ENCODE measurements at places on chromosomes 7 and 10.

- peak; percentile 70 for DNase-seq
Observed at GRCh38 chr10:71860243-71861029, 9.4 kb upstream of the PSAP start.

DNA sequence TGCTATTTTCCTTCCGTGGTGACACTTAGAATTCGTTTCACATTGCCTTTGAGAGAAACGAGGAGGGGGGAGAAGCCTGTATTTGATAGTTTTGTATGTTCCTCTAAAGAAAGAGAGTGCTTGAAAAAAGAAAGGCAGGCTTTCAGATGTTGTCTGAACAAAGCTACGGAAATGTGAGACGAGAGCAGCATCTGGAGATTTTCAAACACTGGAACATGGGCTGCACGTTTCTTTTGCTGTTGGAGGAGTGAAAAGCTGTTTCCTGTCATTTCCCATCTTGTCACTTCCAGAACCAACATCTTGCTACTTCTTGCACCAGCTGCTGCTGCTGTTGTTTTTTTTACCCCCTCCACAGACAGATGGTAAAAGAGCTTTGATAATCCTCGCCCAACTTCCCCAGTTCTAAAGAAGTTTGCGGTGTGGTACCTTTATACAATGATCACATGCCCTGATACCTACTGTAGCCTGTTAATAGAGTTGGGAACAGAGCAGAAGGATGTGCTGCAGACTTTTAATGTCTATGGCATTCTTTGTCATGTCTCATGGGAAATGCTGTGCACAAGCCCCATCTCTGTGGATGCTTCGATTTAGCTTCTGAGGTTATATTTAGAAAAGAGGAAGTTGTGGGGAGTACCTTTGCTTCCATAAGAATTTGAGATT is 408.1 kb downstream of the AUTS2 start:
- no peak for DNase-seq

GRCh38 chr7:139811066-139811465 is 18.0 kb upstream of the TBXAS1 start:
- DNase-seq: no peak

GRCh38 chr10:75597773-75598440 is 166.5 kb downstream of the LRMDA start:
- DNase-seq: peak; percentile 13

GRCh38 chr10:124325998-124326636 is 92.6 kb downstream of the OAT start:
- DNase-seq: no peak

GRCh38 chr10:49257626-49258349 is 41.2 kb upstream of the C10orf71 start:
- no peak for DNase-seq

DNA sequence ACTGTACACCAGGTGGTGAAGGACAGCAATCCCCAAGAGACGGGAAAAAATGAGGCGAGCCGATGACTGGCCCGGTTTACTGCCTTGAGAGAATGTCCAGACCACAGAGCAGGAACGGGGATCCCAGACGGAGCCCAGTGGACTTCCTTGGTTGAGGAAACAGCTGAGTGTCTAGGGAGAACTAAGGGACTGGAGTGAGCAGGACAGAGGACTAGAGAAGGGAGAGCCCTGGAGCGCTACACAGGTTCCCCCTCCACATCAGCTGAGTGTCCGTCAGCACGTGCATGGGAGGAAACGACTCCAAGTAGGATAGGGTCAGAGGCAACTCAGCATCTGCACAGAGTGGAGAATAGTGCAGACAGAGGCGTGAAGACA is 7.1 kb upstream of the WDR86 start:
- DNase-seq: no peak

GRCh38 chr7:111175908-111176441 is 85.0 kb downstream of the LRRN3 start:
- DNase-seq: no peak

GRCh38 chr7:78140109-78140508 is 341.5 kb downstream of the PHTF2 start:
- DNase-seq: no peak

GRCh38 chr7:17598846-17599245 is 300.4 kb downstream of the AHR start:
- no peak for DNase-seq

DNA sequence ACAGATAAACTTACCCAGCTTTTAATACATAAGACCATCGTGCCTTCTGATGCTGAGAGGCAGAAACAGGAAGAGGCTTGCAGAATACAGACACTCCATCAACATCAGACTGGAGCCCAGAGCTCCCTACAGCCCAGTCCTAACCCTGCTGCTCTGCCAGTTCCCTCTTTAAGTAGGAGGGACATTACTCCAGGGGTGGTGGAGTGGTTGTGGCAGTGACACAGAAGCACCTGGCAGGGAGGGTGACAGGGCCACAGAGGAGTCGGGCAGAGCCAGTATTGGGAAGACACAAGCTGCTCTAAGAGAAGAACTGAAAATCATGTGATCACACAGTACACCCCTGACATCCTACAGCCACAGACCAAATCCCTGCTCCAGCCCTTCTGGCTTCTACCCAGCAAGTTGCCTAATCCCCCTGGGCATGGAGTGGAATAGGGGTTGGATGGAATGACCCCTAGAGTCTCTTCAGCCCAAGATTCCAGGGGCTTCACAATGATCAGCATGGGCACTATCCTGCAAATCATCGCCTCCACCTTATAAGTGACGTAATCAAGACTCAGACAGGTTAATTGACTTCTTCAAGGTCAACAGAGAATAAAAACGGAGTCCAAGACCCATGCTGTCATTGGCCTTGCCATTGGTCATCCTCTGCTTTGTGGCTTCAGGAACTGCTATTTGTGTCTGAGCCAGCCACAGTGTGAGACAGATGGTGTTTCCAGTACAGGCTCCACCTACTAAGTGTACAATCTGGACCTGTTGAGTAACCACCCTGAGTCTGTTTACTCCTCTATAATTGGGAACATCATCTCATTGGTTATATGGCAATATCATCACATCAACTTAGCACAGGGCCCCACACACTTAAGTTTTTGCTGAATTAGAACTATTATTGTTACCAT is 61.1 kb upstream of the ZMIZ1 start:
- no peak for DNase-seq

- DNase-seq: no peak
Observed at GRCh38 chr10:37855636-37856035, 1.8 kb downstream of the ZNF248 start.

DNA sequence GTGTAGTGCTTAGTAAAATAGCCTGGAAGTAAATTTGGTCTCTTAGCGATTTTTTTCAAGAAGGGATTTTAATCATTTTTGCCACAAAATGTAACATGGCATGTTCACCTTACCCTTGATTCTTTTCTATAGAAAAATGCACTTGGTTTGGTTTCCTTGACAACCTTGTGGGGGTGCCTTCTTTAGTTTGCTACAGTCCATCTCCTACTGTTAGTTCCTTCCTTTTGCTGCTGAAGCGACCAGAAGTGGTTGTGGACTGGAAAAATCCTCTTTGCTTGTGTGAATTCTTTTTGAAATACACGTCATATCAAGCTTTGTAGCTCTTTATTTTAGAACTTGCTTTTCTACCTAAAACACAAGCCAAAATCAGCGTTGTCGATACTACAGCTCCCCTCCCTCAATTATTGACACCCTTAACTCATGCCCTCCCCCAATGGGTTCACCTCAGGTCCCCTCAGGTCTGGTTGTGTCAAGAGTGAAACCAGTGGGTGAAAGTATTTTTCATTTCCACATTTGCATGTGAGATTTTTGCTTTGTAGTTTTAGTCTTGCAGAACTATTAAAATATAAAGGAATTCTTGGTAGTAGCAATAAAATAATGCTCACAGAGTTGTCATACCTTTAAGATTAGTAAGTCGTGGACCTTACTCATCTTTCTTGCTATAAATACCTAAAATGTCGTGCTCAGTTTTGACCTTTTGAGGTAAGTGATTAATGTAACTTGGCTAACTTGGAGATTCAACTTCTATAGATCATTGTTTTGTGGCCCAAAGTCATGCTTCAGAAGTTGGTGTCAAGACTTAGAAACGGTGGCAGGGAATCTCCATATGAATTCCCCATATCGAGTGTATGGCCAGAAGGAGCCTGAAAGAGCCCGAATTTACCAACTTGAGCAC is 1.5 kb downstream of the ACTR3B start:
- no peak for DNase-seq

- DNase-seq: no peak
Observed at GRCh38 chr7:5697754-5698424, 83.6 kb downstream of the RNF216 start.

GRCh38 chr7:155255071-155255470 is 42.6 kb upstream of the INSIG1 start:
- no peak for DNase-seq

DNA sequence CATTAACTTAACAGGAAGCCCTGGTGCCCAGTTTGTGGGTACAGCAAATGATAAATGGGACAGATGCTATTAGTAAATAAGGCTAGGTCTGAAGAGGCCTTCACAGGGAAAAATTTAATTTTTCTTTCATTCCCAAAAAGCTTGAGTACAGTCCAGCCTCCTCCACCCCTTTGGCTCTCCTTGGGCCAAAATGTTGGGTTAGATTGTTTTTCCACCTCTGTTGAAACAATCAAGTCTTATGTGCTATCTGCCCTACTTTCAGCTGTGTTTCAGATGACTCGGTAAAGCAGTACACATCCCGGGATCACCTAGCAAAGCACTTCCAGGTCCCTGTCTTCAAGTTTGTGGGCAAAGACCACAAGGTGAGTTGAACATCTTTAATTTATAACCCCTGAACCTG is 24.3 kb downstream of the PLA2G12B start:
- DNase-seq: no peak

- DNase-seq: no peak
Observed at GRCh38 chr10:32516567-32517495, 70.9 kb downstream of the CCDC7 start.

DNA sequence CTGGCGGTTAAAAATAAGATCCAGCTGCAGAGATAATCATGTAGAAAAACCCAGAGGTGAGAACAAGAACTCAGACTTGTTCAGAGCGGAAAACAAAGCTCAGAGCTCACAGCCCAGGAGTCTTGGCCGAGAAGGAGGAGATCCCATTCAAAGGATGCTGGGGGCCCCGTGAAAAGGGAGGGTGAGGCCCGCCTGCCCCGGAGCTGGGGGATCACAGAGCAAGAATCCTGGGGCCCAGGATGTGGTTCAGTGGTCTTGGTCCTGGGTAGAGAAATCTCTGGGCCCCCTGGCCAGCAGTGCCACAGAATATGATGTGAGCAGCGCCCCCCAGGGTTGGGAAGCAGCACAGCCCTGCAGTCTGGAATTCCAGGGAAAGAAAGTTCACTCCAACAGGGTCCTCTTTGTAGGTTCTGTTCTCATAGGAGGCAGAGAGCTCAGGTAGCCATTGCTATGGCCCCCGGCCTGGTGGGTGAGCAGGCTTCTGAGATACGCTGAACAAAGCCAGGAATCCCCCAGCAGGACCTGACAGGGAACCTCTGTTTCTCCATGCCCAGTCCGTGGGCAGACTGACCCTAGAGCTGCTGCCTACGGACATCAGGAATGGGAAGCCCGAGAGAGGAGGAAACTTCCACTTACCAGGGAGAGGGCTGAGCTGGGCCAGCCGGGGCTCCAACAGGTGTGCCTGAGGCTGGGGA is 77.7 kb upstream of the GNA12 start:
- DNase-seq: no peak

DNA sequence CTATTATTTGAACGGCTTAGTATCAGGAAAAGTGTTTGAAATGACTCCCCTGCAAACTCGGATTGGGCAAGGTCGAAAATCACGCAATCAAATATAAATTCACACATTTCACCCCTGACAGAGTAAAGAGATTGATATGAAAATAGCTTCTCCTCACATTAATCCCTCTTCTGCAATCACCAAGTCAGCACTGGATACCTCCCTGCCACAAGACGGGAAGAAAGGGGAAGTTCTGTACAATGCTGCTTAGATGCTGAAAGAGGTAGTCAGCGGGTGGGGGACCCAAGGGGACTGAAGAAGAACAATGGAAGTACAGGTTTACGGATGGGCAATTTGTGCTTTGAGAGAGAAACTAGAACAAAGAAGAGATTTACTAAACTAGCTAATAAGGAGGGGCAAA is 72.0 kb upstream of the ANK3 start:
- no peak for DNase-seq

DNA sequence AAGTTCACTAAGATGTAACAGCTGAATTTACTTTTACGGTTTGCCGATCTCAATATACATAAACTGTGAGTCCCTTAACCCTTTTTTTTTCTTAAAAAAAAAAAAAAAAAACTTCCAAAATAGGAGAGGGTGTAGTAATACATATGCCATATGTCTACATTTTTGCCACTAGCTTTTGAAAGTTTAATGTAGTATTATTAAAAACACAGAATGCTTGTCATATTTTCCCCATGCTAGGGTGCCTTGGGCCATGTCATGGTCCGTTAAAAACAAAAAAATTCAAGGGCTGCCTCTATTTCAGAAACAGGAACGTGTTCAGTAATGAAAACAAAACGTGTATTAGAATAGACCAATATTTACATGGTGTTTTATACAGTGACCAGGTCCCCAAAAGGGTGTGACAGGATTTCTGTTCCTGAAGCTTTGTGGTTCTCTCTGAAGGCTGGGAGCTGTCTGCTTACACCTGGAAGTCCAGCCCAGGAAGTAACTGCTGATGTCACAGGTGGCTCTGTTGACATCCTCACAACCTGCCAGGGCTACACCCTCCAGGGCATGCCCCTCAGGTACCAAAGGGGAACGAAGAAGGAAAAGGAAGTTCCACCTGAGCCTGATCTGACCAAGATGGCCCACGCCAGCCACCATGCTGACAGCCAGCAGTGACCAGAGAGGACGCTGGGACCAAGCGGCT is 79.0 kb downstream of the COBL start:
- DNase-seq: no peak

GRCh38 chr7:133059263-133059662 is 22.6 kb downstream of the CHCHD3 start:
- no peak for DNase-seq

DNA sequence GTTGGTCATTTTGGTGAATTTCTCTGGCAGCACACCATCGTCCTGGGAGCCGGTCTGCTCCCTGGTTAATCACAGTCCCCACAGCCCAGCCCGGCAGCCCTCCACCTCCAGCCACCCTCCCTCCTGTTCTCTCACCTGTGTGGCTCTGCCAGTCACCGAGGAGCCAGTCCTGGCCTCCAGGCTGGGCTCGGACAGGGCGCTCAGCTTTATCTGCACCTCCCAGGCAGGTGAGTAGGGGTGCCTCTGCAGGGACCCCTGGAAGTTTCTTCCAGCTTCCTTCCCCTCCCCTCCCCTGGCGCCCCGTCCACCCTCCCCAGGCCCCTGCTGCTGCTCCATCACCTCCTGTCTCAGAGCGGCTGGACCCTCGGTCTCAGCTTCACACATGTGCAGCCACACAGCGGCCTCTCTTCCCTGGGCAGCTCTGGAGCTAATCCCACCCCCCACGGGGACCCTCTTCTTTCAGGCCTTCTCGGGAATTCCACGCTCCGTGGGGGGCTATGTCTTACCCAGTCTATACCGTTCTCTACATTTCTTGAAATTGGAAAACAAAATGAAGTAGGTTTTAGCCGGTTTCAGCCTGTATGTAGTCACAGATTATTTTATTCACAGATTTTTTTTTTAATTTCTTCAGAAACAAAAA is 213.9 kb upstream of the PPP2R2D start:
- no peak for DNase-seq

- DNase-seq: no peak
Observed at GRCh38 chr7:101411508-101411874, 48.8 kb downstream of the COL26A1 start.

All from T47D (cell line).